ENCODE measurements at places on chromosomes 16 and 17.

DNA sequence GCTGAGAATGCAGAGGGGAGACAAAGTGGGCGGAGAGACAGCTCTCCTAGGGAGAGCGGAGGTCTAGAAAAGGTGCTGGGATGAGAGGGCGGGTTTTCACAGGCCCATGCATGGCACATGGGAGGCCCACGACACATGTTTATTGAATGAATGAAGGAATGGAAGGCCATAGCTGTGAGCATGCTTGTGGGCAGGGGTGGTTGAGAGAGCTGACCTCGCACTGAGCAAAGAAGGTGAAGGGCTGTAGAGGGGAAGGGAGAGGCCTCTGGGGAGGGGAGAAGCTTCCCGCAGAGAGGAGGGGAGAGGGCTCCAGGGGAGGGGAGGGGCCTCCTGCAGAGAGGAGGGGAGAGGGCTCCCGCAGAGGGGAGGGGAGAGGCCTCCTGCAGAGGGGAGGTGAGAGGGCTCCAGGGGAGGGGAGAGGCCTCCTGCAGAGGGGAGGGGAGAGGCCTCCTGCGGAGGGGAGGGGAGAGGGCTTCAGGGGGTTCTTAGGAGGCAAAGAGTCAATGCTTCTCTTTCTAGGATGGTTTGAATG is 27.3 kb downstream of the SDK2 start:
- no peak for DNase-seq
- no peak overlapping the region for H3K27ac ChIP-seq
- H3K4me3 ChIP-seq: no peak overlapping the region
- no peaks in the 10 kb centered on the region for H3K36me3 ChIP-seq
- H3K4me1 ChIP-seq: no peaks in the 10 kb centered on the region

DNA sequence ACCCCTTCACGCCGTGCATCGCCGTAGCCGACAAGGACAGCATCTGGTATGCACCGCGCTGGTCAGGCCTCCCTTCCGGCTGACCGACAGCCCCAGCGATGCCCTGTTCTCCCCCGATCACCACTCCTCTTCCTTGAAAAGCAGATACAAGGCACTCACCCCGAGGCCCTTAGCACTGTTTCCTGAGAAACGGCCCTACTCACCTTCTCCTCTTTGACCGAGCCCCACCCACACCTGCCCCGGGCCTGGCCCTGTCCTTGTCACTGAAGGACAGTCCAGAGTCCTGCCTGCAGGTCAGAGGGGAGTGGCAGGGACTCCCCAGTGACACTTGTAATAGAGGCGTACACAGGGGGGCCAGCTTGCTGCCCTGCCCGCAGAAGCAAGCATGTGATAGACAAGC is 45.9 kb upstream of the CHMP6 start:
- DNase-seq: no peak
- no peaks in the 10 kb centered on the region for H3K4me1 ChIP-seq
- H3K27ac ChIP-seq: no peak overlapping the region

DNA sequence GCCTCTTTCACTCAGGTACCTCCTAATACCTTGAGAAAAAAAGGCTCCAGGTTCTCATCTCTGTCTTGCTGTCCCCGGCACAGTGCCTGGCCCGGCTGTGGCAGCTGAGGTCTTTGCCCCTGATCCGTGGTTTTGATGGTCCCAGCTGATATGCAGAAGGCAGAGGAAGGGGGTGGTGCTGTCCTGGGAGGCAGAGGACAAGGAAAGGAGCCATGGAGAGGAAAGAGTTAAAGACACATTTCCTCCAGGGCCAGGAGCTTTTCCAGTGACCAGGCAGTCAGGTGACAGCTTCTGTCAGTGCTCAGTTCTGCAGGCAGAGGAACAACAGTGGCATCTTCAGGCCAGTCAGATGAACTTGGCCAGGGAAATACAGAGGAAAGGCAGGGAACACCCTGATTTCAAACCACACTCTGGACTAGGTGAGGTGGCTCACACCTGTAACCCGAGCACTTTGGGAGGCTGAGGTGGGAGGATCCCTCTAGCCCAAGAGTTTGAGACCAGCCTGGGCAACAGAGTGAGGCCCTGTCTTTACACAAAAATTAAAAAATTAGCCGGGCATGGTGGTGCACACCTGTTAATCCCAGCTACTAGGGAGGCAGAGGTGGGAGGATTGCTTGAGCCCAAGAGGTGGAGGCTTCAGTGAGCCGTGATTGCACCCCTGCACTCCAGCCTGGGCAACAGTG is 3.3 kb upstream of the COG1 start:
- H3K27me3 ChIP-seq: no peaks in the 10 kb centered on the region
- no peak overlapping the region for H3K4me3 ChIP-seq
- H3K27ac ChIP-seq: no peak overlapping the region
- DNase-seq: peak; percentile 59
- H3K36me3 ChIP-seq: no peaks in the 10 kb centered on the region

GRCh38 chr16:54554581-54554980 is 268.0 kb upstream of the IRX3 start:
- no peaks in the 10 kb centered on the region for H3K4me1 ChIP-seq
- H3K36me3 ChIP-seq: no peaks in the 10 kb centered on the region
- H3K27ac ChIP-seq: no peak overlapping the region
- no peak for DNase-seq
- H3K27me3 ChIP-seq: no peaks in the 10 kb centered on the region

DNA sequence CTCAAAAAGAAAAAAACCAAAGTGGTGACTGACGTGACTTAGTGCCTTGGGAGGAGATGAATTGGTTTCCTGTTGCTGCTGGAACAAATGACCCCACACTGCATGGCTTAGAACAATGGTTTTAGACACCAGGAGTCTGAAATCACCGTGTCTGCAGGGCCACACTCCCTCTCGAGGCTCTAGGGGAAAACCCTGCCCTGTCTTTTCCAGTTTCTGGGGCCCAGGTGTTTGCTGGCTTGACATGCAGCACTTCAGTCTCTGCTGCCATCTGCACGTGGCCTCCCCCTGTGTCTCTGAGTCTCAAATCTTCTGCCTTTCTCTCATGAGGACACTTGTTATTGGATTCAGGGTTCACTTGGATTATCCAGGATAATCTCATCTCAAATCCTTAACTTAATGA is 323.8 kb upstream of the TNRC6C start:
- H3K27ac ChIP-seq: no peak overlapping the region
- H3K36me3 ChIP-seq: no peaks in the 10 kb centered on the region
- H3K4me3 ChIP-seq: no peak overlapping the region

- no peaks in the 10 kb centered on the region for H3K27me3 ChIP-seq
- peaks cover 13% of the 10 kb centered on the region for H3K36me3 ChIP-seq
- DNase-seq: peak; percentile 61
- no peak overlapping the region for H3K4me3 ChIP-seq
These were observed 57.8 kb upstream of the TEX2 start for GRCh38 chr17:64320613-64321553.

Measured in PC-9 (cell line).